CD8-positive, alpha-beta memory T cell (primary cell): ENCODE measurements at places on chromosomes 2 and 18.

- no peak for DNase-seq
Observed at GRCh38 chr2:196101325-196101991, 32.8 kb upstream of the DNAH7 start.

DNA sequence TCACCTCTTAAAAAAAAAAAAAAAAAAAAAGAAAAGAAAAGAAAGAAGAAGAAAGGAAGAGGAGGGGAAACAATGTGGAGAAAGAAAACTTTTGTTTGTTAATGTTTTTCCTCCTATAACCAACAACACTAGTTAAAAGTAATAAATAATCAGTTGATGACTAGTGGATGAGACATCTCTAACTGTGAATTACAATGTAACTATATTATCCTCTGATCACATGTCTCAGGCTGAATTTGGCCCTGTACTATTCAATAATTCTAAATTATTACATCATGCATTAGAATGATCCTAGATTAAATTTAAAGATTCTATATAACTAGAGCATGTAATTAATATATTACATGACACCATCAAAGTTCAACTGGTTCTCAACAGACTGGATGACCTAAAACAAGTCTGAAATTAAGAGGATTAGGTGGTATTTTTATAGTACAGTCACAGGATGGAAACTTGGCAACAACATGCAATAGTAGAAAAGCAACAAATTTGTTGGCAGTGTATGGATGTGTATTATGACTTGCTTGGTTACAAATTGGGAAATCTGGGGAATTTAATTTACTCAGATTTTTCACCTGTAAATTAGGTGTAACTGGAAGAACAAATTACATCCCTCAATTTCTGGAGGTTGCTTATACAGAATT lies 269.3 kb upstream of the SETBP1 start:
- DNase-seq = no peak

DNA sequence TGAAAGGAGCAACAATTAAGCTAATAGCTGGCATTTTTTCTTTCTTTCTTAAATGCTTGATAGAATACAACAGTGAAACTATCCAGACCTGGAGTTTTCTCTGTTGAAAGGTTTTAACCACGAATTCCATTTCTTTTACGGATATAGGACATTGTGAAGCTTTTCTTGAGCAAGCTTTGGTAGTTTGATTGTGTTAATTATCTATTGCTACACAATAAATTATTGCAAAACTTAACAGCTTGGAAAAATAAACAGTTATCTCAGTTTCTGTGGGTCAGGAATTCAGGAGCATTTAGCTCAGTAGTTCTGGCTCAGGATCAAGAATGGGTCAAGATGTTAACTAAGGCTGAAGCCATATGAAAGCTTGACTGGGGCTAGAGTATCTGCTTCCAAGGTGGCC lies 11.7 kb downstream of the PHOSPHO2 start:
- DNase-seq = no peak

GRCh38 chr2:211103989-211104388 lies 547.6 kb downstream of the CPS1 start:
- no peak for DNase-seq

- no peak for DNase-seq
Observed at GRCh38 chr2:98234776-98235175, 111.5 kb upstream of the CNGA3 start.

DNA sequence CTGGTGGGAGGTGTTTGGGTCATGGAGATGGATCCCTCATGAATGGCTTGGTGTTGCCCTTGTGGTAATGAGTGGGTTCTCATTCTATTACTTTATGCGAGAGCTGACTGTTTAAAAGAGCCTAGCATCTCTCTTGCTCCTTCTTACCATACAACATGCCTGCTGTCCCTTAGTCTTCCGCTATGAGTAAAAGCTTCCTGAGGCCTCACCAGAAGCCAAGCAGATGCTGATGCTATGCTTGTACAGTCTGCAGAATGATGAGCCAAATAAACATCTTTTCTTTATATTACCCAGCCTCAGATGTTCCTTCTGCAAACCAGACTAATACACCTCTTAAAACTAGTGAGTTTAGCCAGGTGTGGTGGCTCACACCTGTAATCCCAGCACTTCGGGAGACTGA lies 23.1 kb downstream of the EVA1A start:
- no peak for DNase-seq

DNA sequence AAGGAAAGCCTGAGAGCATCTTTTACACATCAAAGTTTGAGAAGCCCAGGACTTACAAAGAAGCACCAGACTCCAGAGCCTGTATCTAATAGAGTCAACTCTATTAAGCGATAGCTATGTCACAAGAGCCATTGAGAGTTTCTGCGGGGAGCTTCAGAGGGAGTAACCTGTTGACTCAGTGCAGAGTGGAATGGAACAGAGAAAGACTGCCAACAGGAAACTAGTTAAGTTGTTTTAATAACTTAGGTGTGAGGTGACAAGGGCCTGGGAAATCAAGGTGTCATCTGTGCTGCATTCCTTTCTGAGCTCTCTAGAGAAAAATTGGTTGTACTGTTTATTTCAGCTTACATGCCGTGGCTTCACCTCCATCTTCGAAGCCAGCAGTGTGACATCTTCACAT lies 513.8 kb upstream of the POU3F3 start:
- no peak for DNase-seq

- no peak for DNase-seq
Observed at GRCh38 chr2:158990397-158991214, 22.2 kb downstream of the TANC1 start.

DNA sequence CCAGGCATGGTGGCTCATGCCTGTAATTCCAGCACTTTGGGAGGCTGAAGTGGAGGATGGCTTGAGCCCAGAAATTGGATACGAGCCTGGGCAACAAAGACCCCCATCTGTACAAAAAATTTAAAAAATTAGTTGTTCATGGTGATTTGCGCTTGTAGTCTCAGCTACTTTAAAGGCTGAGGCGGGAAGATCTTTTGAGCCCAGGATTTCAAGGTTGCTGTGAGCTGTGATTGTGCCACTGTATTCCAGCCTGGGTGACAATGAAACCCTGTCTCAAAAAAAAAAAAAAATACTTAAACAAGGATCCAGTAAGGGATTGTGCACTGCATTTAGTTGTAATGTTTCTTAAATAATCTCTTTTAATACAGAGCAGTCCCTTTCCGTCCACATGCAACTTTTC lies 21.6 kb downstream of the HAT1 start:
- no peak for DNase-seq

DNA sequence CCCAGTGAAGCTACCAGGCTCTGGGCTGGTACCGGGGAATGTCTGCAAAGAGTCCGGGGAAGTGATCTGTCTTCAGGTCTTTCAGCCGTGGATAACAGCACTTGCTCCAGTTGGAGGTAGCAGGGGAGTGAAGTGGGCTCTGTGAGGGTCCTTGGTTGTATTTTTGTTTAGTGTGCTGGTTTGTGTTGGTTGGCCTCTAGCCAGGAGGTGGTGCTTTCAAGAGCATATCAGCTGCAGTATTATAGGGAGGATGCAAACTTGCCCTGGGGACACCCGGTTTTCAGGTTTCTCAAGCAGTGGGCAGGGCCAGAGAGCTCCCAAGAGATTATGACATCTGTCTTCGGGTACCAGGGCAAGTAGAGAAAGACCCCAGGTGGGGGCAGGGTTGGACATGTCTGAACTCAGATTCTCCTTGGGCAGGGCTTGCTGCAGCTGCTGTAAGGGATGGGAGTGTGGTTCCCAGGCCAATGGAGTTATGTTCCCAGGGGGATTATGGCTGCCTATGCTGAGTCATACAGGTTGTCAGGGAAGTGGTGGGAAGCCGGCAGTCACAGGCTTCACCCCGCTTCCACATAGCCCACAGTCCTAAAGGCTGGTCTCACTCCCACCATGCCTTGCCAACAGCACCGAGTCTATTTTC lies 34.4 kb downstream of the ACAA2 start:
- no peak for DNase-seq

DNA sequence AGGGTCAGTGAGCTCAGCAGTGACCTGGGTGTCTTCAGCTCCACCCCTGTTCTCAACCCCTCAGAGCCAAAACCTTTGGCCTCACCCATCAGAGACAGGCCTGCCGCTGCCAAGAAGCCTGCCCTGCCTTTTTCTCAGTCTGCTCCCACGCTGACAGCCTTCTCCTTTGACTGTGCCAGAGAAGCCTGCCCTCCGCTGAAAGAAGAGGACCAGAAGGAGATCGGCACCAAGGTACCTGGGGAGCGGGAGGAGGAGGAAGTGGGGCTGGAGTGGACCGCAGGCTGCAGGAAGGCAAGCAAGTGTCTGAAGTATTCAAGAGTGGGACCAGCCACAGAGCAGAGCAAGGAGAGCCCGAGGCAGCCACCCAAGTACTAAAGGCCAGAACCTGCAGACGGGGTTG lies 33.2 kb downstream of the TOGARAM2 start:
- no peak for DNase-seq

- no peak for DNase-seq
Observed at GRCh38 chr2:67246791-67247190, 150.3 kb upstream of the ETAA1 start.

GRCh38 chr2:37764739-37765138 lies 93.3 kb upstream of the CDC42EP3 start:
- DNase-seq = no peak

DNA sequence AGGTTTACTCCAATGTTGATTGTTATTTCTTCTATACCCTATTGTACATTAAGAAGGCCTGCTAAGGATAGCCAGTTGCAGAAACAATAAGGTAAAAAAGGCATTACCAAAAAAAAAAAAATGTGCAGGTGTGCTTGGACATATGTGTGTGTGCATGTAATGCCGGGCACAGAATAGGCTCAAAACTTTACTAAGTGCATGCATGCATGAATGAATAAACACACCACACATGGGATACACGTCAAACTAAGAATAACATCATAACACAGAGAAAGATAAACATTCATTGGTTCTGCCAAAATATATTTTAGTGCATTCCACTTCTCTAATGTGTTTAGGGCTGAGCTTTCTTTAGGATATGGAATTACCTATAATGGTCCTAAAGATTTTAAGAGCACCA lies 298.2 kb downstream of the TCF4 start:
- no peak for DNase-seq

- DNase-seq = no peak
Observed at GRCh38 chr2:176106581-176107539, at the start of gene HOXD11. Gene HOXD11 (plus strand): TSS chr2:176107280. CDS start chr2:176107356, 76 bp downstream.

GRCh38 chr2:133262893-133263292 lies 305.4 kb downstream of the NCKAP5 start:
- DNase-seq = no peak

- DNase-seq = no peak
Observed at GRCh38 chr2:37585295-37585908, 86.0 kb downstream of the CDC42EP3 start.

DNA sequence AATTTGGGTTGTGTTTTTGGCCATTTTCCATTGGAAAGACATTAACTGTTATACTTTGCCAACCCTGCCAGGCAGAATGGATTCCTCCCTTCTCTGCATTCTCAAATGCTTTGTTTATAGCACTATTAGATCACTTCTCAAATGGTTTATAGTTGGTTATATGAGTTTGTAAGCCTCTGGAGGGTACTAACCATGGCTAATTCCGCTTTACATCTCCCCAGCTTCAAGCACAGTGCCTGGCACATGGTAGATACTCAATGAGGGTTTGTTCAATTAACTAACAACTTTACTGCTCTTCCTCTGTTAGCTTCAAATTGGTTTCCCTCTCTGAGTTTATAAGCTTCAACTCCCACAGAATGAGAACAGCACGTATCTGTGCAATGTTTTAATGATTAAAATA lies 213.5 kb downstream of the SOX11 start:
- no peak for DNase-seq

GRCh38 chr18:25494888-25495287 lies 142.9 kb upstream of the ZNF521 start:
- DNase-seq = no peak

GRCh38 chr2:203997481-203997880 lies 60.9 kb downstream of the ICOS start:
- no peak for DNase-seq

DNA sequence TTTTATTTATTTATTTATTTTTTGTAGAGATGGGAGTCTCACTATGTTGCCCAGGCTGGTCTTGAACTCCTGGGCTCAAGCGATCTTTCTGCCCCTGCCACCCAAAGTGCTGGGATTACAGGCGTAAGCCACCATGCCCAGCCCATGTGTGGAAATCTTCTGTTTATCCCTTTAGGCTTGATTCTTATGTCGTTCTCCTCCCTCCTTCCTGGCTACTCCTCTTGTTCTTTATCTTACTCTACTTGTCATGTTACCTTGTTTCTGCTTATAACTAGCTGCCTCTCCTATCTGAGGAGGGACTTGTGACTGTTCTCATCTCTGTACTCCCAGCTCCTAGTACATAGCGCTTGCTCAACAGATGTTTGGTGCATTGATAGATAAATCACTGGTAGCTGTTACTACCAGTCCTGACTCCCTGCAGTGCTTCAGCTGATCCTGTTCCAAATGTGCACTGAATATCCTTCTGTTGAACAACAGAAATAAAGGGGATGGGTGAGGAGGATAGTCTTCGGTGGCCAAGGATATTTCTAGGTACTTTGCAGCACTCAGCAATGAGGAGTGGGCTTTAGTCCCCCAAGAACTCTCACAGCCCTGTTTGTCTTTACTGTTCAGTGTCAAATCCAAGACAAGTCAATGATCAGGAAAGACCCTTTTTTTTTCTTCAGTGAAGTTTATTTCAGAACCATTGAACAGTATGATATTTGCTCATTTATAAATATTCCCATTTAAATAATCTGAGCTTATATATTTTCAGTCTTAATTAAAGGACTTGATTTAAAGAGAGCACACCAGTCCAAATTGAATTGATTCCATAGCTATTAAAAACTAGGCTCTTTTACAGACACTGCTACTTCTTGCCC lies 7.2 kb downstream of the IL1B start:
- DNase-seq = no peak

DNA sequence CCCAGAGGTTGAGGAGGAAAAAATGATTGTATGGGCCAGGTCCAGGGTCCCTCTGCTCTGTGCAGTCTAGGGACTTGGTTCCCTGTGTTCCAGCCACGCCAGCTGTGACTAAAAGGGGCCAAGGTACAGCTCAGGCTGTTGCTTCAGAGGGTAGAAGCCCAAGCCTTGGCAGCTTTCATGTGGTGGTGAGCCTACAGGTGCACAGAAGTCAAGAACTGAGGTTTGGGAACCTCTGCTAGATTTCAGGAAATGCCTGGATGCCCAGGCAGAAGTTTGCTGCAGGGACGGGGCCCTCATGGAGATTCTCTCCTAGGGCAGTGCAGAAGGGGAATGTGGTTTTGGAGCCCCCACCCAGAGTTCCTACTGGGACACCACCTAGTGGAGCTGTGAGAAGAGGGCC lies 10.6 kb upstream of the MBP start:
- no peak for DNase-seq

DNA sequence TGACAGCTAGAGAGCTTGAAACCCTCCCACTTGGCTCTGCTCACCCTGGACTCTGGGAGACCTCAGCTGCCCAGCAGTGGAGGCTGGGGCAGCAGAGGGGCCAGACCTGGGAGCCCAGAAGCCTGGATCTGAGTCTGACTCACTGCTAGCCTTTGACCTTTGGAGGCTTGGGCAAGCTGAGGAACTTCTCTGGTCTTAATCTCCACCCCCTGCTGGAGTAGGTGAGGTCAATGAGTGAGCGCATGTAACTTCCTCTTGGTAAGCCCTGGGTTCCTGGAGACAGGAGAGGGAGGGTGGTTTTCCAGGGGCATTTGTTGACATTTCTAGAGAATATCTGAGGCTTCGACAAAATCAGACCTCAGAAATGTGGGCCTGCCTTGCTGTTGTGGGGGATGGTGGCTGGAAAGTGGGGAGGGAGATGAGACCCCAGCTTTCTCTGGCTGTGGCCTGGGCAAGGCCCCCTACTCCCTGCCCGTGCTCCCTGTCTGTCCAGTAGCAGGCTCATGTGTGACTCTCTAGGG lies 73.0 kb upstream of the YWHAQ start:
- peak; percentile 23 for DNase-seq

GRCh38 chr2:191001624-191002023 lies 12.3 kb downstream of the STAT1 start:
- DNase-seq = no peak

- DNase-seq = no peak
Observed at GRCh38 chr18:61606068-61606660, 272.9 kb downstream of the CDH20 start.
